ENCODE measurements at places on chromosomes 1 and 21.
A peak's percentile ranks its signal among the peaks of the same experiment; 100 is the strongest.

DNA sequence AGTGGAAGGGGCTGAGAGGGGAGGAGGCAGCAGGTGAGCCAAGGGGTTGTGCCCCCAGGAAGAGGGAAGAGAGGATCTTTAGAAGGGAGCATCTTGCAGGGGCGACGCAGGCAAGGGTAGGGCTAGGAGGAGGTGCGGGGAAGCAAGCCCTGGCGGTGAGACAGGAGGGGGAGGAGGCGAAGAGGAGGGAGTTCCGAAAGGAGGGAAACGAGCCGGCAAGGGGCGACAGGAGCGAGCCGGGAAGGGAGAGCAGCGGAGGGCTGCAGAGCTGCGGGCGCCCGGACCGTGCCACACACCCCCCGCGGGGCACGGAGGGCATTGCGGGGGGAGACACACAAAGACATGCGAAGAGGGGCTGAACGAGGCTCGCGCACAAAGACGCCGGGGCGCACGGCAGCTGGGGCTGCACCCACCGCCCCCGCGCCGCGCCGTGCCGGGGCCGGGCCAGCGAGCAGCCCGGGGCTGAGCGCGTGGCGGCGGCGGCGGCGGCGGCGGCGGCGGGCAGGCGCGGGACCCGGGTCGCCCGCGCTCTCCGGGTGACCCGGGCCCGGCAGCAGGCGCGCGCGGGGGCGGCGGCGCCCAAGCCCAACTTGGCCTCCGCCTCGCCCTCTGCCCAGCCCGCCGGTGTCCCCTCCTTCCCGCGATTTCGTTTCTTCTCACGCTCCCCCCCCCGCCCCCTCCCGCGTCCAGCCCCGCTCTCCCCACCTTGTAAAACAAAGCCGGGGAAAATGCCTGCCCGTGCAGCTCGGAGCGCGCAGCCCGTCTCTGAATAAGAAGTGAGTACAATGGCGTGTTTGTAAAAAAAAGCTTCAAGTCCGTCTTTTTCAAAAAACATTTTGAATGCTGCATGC, at the start of gene KCNK2:
TSS of gene KCNK2 (plus strand) at position 206 of the 851 bp plus-strand sequence. CDS start 649 bp downstream, outside the sequence.
- DNase-seq = no peak

DNA sequence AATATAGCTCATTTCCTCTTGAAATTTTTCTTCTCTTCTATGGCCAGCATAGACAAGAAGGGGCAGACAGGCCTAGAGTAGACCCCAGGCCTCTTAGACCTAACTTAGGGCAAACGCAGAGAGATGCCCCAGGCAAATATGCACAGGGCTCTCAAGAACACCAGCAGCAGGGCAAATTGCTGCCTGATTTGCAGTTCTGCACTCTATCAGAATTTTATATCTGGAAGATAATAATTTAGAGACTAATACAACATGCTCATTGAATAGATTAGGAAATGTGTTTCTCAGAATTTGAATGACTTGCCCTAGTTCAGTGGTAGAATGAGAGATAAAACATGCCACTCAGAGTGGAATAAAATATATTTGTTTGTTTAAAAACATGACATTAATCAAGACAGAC, 200.4 kb upstream of the ADGRL2 start:
- no peak for DNase-seq

DNA sequence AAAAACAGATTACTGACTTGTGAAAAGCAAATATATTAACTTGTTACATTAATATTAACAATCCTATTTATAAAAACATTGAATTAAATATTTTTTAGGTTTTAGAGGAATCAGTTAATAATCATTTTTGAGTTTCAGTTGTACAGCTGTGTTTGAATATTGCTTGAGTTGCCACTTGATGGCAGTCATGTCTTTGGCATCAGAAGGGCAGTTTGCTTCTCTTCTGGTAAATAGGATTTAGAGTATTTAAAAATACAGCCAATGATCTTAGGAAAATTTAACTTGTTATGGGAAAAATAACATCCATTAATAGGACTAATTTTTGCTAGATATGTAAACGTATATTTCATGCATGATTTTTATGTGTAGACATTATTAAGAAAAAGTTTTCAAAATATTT, 234.1 kb downstream of the NCAM2 start:
- DNase-seq = no peak

DNA sequence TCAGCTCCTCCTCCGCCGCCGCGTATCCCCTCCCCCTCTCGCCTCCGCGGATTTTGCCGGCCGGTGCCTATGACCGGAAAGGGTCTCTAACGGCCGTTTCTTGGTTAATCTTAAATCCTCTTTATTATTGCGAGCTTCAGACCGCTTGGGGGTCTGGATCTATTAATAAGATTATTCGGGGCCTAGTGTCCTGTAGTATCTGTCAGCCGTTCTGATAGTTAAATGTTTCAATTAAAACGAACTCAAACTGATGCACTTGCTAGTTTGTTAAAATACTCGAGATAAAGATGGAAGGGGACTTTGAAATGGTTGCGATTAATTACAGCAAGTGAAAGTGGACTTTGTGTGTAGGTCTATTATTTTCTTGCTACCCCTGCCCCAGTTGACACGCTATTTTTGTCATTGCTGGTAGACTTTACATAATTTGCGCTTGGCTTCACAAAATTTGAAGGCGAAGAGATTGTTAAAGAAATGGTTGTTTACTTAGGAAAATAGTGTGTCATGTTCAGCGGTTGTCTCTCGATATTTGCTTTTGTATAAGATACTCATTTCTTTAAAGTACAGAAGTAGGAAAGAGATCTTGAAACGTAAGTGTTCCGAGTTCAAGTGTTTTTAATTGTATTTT, 779 bp downstream of the SON start:
- DNase-seq = no peak

DNA sequence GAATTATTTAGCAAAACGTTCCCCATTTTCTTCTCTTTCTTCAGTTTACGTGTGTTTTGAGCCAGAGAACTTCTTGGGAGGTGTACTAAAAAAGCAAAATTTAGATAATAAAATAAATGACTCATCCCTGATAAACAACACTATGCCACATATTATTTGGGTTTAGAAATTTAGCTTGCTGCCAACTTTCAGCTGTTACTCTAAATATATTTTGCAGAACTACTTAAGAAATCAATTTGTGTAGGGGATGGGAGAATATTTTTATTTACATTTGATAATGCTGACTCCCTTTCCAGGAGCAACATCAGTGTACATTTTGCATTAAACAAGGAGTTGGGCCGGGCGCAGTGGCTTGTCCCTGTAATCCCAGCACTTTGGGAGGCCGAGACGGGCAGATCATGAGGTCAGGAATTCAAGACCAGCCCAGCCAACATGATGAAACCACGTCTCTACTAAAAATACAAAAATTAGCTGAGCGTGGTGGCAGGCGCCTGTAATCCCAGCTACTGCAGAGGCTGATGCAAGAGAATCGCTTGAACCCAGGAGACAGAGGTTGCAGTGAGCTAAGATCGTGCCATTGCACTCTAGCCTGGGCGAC, 151.4 kb upstream of the ZRANB2 start:
- no peak for DNase-seq

DNA sequence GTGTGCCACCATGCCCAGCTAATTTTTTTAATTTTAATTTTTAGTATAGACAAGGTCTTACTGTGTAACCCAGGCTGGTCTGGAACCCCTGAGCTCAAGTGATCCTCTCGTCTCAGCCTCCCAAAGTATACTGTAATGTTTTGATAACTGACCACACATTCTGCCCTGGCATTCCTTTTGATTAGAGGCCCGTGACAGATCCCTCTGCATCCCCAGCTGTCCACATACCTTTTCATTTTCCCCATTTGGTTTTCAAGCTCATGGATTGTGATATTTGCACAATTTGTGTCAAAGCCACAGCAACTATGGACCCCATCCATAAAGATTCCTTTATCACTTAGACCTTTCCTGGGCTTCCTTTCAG, 116.8 kb upstream of the ATP1A1 start:
- no peak for DNase-seq

DNA sequence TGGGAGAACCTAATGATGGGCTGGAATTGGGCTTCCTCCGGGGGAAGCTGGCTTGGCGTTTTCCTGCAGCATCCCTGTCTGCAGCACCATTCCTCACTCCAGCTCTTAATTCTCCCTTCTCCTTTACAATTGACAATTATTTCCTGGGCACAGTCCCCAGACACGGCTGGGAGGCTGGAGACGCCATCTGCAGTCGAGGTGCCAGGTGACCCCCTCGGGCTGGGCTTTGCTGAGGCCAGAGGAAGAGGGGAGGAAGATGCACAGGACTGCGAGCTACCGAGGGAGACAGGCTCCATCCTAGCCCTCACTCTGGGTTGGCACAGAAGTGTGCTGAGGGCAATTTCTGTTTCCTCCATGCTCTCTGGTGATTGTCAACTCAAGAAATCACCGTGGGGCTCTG, 453.8 kb downstream of the PTPRU start:
- no peak for DNase-seq

GRCh38 chr1:53470584-53470983, 11.4 kb downstream of the DMRTB1 start:
- no peak for DNase-seq

GRCh38 chr1:39623053-39623452, 16.4 kb downstream of the HEYL start:
- no peak for DNase-seq

- DNase-seq = peak; percentile 4
These were observed 357.5 kb downstream of the PTPRU start for GRCh38 chr1:29593601-29594382.

GRCh38 chr1:6884652-6885153, 99.4 kb downstream of the CAMTA1 start:
- no peak for DNase-seq

GRCh38 chr1:234533034-234533891, 54.3 kb upstream of the TARBP1 start:
- DNase-seq = no peak

DNA sequence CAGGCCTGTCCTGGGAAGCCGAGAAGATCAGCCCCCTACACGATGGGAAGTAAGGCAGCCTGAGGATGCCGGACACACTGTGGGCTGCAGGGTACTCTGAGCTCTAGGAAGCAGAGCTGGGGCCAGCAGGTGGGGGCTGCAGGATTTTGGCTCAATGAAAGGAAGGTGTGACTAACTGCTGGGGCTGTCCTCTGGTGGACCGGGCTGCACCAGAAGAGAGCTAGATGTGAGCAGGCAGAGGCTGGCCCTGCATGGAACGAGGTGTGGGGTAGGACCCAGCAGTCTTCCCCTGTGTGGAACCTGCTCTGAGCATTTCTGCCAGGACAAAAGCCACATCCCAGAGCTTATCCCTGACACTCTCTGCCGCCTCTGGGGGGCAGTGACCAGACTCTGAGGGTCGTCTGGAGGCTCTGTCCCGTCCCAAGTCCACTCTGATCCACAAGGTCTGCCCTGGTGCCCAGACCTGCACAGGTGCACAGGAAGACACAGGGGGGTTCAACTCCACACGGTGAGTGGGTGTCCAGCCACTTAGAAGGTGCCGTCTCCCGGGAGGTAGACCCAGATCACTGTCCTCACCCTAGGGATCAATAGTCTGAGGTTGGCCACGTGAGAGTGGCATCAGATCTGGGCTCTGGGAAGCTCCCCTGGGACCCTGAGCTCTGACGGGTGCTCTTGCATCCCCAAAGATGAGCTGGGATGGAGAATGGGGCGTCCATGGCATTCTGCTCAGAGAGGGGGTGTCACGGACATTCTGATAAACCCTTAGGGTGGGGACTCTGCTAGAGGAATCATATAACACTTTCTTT, 187.6 kb upstream of the VAMP3 start:
- no peak for DNase-seq

DNA sequence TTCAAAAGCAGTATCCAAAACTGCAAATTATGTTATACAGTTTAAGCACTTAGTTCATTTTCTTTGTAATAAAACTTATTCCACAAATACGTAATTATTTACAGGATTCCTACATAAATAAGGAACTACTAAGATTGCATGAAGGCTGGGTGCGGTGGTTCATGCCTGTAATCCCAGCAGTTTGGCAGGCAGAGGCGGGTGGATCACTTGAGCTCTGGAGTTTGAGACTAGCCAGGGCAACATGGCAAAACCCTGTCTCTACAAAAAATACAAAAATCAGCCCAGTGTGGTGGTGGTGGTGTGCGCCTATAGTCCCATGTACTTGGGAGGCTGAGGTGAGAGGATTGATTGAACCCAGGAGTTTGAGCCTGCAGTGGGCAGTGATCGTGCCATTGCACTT, 69.3 kb downstream of the POU2F1 start:
- DNase-seq = no peak

GRCh38 chr1:50615036-50615750, 191.9 kb upstream of the DMRTA2 start:
- no peak for DNase-seq

- no peak for DNase-seq
These were observed 28.4 kb downstream of the TRIM11 start for GRCh38 chr1:228378090-228378872.

DNA sequence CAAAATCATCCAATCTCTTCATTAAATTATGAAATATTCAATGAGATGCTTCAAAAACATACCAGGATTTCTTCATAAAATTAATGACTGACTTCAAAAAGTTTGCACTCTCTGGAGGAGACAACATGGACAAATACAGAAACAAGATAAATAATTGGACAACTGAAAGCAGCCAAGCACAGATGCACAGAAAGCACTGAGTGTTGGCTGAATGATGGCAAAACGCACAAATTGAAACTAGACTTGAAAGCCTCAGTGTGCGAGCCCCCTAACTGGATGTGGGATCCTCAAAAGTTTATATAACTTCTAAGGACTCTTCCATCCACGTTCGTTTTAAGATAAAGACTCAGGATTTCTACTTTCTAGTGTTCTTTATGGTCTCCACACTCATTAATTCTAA, 27.9 kb downstream of the RGS18 start:
- no peak for DNase-seq

DNA sequence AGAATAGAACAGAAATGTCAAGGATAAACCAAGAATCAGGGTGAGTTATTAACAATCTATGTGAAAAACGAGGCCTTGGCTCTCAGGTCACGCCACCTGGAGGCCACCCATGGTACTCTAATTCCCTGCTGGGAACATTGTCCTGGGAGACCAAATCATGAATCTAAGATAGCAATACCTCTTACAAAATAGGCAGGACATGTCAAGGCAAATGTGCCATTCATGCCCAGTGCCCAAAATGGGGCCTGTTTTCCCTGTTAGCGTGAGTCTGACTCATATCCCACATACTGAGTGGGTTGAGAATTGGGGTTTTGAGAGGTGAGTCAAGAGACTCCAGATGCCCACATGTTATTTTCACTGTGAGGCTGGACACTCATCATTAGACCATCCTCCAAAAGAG, 380.8 kb downstream of the HHIPL2 start:
- DNase-seq = no peak

GRCh38 chr1:4170548-4171340, 270.7 kb upstream of the C1orf174 start:
- DNase-seq = no peak
